ENCODE measurements at places on chromosomes 2 and 18.

GRCh38 chr2:84880645-84881521 is at the start of gene TRABD2A:
Gene TRABD2A, minus strand, starts transcription at chr2:84881084. Its CDS starts 45 bp downstream, at chr2:84881039.
- no peak for DNase-seq

GRCh38 chr2:119469131-119469530 is 37.5 kb downstream of the TMEM37 start:
- no peak for DNase-seq

DNA sequence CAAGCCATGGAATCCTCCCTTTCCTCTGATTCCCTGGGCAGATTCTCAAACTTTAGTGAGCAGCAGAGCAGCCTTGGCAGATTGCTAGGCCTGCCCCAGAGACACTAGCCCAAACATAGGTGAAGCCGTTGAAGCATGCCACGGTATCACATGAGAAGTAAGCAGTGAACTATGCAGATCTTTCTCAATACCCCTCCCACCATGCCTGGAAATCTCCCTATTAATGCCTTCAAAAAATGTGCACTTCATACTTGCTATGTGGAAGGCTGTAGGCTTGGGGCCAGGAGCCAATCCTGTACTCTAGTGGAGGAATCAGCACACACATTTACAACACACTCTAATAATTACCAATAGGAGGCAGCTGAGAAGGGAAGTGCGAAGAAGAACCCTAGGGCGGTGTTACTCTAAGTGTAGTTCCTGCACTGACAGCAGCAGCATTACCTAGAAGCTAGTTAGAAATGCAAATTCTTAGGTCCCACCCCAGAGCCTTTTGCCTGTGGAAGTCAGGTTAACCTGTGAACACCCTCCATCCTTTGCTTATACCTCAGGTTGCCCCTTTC is 305.1 kb upstream of the SPRED2 start:
- no peak for DNase-seq

- DNase-seq, result no peak
Observed at GRCh38 chr2:240629619-240629967, 4.3 kb downstream of the GPR35 start.

- DNase-seq, result no peak
Observed at GRCh38 chr2:43777306-43777926, 3.6 kb downstream of the DYNC2LI1 start.

DNA sequence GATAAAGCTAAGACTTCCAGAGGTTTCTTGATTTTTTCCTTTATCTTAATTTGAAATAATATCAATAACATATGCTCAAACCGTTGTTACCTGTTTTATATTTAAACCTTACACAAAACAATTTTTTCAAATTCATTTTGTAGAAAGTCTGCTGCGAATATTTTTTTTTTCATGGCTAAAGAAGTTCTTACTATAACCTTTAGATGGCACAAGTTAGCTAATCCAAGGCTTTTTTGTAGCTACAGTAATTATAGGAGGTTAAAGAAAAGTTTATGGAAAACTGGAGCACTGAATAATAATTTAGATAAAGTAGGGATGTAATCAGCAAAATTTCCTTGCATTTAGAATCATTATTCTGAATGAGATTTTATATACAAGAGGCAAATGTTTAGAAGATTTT is 78.0 kb upstream of the PNPT1 start:
- peak; percentile 57 for DNase-seq

DNA sequence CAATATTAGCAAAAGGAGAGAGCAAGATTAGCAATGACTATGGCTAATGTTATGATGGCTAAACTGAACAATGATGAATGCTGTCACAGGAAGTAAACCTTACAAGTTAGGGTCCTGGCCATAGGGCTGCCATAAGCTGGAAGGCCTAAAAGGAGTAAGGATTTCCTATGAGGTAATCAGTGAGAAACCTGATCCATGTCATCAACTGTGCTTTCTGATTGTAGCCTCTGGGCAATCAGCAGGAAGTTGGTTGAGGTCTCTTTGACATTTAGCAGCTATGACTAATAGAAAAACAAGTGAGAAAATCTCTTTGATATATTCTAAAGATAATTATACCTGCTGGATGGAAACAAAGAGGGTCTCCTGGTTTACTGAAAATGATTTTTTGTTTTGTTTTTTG is 193.0 kb downstream of the RAB3GAP1 start:
- peak; percentile 36 for DNase-seq

DNA sequence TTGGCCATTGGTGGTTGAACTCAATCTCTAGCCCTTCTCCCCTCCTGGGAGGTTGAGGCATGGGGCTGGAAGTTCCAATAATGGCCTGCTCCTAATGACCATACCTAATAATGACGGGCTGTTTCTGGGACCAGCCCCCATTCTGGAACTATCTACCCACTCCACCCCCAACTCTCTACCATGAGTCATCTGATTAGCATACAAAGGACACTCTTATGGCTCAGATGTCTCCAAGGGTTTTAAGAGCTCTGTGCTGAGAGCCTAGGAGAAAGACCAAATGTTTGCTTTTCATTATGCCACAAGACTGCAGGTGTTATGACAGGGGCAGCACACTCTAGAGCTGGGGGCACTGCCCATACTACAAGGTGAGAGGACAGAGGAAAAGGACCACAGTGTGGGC is 137.0 kb upstream of the NCKAP5 start:
- DNase-seq, result no peak

DNA sequence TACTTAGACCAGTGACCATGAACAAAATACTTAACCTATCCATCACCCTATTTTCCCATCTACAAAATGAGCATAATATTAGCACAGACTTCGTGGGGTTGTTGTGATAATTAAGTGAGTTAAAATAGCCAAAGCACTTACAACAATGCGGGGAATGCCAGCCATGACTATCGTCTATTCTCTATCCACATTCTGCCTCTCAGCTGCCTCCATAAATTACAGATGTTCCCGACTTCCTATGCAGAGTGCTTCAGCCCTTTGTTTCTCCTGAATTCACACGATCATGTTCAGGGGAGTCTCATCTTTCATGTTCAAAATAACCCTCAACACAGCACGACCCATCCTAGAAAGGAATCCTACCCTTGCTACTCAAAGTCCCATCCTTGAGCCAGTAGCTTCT is 211.6 kb downstream of the EN1 start:
- DNase-seq, result no peak

DNA sequence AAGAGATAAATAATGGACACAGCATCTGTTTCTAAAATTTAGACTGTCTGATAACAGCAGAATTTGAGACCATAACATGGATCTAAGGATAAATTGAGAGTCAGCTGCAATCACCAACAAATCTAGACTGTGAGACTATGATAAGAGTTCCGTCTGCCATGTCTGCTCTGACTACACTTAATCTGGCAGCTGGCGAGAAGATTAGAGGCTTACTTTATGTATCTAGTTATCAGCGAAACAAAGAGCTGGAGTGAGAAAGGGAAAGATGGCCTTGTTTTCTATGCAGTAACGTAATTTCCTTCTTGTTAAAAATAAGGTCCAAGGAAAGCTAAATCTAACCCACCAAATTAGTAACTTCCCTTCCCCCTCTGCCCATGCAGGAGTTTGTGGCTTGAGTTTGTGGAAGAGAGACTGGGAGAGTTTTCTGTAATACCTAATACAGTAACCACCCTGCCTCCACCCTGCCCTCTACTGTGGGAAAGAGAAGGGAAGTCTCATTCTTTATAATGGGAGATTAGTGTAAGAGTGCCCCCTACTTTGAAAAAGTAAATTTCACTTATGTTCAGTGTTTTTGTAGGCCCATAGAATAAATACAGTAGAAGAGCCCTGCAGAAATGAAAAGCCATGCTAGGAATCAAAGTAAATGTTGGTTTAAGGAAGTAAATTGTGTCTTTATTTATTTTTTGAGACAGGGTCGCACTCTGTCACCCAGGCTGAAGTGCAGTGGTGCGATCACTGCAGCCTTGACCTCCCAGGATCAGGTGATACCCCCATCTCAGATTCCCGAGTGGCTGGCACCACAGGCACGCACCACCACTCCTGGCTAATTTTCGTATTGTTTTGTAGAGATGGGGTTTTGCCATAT is 27.5 kb downstream of the EML4 start:
- DNase-seq, result peak; percentile 74

DNA sequence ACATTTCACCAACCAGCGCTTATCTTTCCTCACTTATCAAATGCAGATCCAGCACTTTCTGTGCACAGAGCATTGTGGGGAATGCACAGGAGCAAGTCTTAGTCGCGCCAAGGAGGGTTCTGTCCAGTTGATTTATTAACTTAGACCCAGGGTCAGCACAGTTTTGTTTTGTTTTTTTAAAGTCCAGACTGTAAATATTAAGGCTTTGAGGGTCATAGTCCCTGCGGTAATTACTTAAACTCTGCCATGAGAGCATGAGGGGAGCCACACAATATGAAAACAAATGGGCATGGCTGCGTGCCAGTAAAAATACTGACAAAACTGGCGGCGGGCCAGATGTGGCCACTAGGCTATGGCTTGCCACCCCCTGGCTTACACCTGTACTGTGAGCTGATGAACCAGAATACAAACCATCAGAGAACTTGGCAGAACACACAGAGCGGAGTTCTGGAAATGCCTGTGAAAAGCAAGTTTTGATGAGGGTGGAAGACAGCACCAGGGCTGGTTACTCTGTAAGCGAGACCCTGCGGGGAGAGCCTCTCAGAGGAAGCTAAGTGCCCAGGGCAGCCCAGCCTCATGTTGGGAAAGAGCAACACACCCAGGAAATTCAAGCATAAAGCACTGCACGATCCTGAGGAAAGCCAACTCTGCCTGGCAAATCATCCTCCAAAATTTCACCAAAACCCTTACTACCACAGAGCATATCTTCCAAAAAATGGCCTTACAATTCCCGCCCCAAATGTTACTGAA is 43.6 kb downstream of the L3MBTL4 start:
- DNase-seq, result no peak

GRCh38 chr2:120620025-120620793 is 115.5 kb upstream of the GLI2 start:
- DNase-seq, result peak; percentile 61

- no peak for DNase-seq
Observed at GRCh38 chr18:12699747-12700146, 2.8 kb downstream of the CEP76 start.

DNA sequence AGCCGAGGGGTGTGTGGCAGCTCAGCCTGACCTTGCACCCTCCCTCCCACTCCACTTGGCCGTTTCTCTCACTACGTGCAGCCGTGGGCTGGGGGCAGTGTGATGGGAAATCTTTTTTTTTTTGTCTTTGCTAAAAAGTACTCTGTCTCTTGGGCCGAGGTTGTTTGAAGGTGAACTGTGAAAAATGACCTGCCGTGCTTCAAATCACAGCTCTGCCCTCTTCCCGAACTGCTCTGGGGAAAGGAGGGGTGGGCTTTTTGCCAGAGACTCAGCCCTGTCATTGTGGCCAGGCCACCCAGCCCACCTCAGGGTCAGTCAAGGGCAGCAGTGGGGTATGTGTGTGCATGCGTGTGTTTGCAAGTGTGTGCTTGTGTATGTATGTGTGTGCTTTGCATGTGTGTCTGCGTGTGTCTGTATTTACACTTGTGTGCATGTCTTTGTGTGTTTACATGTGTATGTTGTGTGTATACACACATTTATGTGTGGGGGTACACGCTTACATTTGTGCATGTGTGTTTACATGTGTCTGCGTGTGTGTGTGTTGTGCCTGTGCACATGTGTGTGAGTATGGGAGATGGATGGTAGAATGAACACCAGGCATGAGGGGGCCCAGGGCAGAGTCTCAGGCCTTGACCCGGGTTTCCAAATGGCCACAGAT is 61.3 kb upstream of the HAAO start:
- no peak for DNase-seq

DNA sequence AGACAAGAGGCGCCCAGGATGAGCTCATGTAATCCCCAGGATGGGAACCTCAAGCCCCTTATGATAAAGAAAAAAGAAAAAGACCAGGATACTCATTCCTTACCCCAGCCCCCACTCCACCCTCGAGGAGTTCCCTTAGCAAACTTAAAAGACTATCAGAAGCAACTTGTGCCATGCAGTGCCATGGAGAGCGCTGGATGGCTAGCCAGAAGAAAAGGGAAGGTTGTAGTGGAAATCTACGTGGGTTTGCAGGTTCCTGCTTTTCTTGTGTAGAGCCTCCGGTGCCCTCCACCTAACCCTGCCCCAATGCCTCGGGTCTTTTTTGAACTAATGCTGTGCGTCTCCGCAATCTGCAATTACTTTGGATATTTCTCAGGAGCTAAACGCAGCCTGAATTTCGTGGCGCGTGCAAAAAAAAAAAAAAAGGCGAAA is 16.2 kb upstream of the BCL11A start:
- DNase-seq, result no peak

DNA sequence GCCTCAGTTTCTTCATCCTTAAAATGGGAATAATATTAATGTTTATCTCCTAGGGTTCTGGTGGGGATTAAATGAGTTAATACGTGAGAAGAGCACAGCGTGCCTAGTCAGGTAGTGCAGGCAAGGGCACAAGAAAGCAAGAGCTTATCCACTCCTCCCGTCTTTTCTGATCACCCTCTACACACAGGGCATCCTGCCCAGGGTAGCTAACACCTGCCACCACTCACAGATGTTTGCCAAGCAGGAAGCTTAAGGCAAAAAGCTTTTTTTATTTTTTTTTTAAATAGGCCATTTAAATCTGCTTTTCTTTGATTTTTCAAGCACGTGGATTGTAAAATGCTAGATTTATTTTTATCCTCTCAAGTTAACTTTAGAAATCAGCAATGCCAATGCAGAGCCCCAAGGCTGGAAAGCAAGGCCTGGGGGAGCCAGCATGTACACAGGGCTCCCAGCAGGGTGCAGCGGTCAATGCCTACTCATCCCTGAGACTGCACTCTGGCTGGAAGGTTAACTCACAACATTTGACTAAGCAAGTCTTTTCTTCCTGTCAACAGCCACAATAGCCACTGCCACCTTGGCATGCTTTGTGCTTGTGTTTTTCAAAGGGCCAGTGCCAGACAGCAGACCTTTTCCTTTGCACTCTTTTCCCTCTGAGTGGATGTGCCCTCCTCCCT is 86.5 kb upstream of the ACAA2 start:
- no peak for DNase-seq

DNA sequence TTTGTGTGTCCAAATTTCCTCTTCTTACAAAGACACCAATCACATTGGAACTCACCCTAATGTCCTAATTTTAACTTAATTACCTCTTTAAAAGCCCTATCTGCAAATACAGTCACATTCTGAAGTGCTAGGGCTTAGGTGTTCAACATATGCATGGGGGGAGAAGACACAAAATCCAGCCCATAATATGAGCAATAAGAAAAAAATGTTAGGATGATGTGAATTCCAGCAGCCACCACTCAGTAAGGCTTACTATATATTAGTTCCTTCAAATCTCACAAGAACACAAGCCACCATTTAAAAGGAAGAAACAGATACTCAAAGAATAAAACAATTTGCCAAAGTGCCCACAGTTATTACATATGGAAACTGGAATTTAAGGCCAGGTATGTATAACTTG is 285.7 kb downstream of the EPHA4 start:
- DNase-seq, result peak; percentile 54

- DNase-seq, result no peak
Observed at GRCh38 chr18:50053111-50053510, 141.8 kb downstream of the MYO5B start.

GRCh38 chr2:19532547-19533196 is 174.2 kb upstream of the OSR1 start:
- DNase-seq, result peak; percentile 51

- DNase-seq, result no peak
Observed at GRCh38 chr18:49756671-49757362, 56.5 kb downstream of the ACAA2 start.

All from fibroblast of skin of right biceps (primary cell).